ENCODE measurements at places on chromosomes 5 and 9.

- no peak for DNase-seq
These were observed 72.0 kb upstream of the PAPPA start for GRCh38 chr9:116081435-116082115.

GRCh38 chr9:95822583-95823431 is 52.7 kb upstream of the ERCC6L2 start:
- DNase-seq, result peak; percentile 73

- peak; percentile 17 for DNase-seq
These were observed 51.9 kb upstream of the IFNK start for GRCh38 chr9:27472195-27472594.

- peak; percentile 48 for DNase-seq
These were observed 14.7 kb downstream of the SLC45A2 start for GRCh38 chr5:33969572-33970452.

DNA sequence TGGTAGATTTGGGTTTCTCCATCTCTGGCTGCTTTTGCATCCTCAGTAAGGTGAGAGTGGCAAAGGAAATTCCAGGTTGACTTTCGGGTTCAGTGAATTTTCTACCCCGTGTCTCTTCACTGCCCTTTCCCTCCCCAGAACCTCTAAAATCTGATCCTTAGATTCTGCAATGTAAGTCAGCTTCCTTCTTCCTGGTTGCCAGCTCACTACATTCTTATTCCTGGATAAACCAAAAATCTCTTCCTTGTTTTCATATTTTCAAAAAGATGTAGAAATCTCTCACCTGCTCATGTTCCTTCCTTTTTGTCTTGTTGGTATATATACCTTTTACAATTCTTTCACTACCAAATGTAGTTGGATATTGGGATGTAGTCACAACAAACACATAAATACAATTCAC is 145.8 kb downstream of the TMC1 start:
- no peak for DNase-seq

DNA sequence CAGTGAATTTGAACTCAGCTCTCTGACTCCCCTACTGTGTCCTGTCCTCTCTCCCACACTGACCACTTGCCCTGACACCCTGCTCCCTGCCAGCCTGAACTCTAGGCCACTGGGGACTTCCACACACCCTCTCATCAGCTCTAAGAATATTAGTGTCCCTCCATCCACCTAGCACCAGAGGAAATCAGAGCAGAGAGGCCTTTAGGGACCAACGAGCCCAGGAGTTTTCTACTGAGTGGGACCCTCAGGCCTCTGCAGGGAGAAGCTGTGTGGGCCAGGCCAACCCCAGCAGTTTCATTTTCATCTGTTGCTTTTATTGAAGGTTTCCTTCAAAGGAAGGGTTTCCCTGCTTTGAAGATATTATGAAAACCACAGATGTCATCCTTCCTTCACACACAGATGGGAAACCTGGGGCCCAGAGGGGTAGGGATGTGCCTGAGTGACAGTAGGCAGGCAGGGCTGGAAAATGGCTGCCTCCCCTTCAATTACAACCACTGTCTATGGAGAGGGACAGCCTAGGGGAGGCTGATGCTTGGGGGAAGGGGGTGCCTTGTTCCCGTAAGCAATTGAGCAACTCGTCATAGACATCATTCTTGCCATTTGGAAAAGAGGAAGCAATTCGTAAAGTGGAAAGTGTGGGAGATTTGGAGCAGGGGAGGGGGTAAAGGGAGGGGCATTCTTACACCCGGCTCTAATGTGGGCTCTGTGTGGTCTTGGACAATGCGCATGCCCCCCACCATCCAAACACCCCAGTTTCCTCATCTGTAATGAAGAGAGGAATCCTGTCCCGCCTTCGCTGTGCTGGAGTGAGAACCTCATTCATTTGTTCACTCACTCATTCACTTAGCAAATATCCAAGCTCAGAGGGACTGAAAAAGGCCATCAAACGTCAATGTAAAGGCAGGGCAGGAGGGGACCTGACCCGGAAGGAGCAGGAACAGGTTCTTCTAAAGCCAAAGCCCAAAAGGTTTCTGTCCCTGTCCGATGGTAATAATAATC is 3.9 kb downstream of the GLIPR2 start:
- DNase-seq, result no peak

GRCh38 chr5:150661821-150662596 is 958 bp downstream of the MYOZ3 start:
- no peak for DNase-seq

DNA sequence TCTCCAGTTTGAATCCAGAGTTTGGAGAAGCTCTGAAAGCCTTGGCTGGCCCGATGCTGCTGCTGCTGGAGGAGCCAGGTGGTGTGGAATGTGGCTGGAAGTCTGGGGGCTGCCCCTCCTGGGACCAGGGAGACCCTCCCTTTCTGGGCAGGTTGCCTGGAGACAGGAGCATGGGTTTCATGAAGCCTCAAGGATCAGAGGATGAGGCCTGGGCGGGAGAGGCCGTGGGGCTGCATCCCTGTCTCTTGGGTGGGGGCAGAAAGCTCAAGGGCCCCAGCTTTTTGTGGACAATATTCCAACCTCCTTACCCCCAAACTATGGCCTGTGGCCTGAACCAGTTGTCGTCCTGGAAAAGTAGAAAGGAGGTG is 10.1 kb downstream of the FGF18 start:
- DNase-seq, result no peak

DNA sequence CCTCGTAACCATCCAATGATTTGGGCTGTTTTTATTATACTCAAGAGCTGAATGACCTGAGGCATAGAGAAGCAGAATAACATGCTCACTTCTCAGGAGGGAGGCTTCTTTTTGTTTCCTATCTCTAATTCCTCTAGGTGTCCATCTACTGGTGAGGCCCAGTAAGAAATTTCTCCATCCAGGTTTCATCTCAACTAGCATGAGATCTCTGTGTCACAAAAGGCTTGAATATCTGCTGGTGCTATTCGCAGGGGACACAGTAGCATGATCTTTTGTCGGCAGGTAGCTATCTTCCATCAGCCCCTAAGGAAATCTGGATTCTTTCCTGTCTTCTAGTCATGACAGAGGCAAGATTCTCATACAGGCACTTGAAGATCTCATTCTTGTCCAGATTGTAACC is 8.9 kb downstream of the IFNE start:
- DNase-seq, result no peak

DNA sequence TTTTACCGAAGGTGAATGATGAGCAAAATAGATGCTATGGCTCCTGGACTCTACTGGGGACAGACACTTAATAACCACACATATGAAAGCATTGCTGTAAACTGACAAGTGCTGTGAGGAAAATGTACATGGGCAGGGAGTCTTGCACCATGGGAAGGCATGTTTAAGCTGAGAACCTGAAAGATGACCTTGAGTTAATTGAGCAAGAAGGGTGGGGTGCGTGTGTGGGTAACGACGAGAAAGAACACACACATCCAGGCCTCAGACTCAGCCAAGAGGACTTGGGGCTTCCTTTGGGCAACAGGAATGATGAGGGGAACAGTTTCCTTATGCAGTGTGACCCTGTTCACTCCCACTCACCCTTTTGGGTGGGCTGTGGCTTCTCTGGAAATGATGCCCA is 73.1 kb downstream of the HSPA4 start:
- no peak for DNase-seq

DNA sequence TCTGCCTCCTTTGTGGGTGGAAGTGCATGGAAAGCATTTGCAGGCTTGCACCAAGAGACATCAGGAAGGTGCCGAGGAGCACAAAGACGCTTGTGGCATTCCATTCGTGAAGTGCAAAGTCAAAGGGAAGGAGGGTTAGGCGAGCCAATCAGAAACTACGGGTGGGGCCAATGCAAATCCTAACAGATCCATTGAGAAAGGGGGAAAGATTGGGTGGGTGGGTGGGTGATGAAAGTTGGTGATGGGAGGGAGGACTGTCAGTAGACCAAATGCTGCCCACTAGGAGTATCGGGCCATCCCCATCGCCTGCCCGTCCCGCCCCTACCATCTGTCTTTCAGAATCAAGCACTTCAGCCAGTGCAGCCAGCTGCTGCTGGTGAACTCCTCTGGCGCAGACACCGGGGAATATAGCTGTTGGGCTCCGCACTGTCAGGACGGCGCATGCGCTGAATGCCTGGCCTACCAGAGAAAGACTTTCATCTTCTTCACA is 17.1 kb upstream of the ANXA6 start:
- no peak for DNase-seq

DNA sequence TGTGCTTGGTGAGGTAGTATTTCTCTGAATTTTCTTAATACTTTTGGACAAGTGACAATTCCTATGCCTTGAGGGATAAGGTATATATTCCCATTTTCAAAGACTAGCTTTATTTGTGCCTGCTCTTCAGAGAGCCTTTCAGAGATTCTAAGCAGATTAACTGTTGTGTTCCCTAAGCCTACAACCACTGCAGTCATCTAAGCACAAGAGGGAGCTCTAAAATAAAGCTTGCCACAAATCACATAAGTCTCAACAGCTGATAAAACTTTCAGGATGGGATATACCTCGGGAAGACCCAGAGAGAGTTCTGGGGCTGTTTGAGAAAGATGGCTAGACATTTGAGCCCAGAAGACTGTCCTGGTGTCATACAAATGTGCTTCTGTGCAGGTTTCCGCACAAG is 157.3 kb downstream of the CYLC2 start:
- no peak for DNase-seq

- no peak for DNase-seq
These were observed 534.5 kb upstream of the MEF2C start for GRCh38 chr5:89417515-89417914.

DNA sequence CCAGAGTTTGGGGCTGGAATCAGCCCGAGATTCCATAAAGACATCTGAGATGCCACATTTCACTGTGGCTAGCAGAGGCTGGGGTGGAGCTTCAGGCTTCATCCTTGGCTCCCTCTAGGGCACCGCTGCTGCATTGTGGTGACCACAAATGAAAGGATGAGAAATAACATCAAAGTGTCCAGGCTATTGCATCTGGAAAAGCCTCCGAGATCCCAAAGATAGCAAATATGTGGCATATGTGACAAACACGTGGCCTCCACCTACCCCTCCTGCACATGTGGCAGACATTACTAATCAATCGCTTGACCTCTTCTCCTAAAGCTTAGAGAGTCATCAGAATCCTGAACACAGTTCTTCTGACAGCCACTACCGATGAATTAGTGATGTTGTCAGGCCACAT is 4.5 kb downstream of the SPARC start:
- DNase-seq, result no peak

DNA sequence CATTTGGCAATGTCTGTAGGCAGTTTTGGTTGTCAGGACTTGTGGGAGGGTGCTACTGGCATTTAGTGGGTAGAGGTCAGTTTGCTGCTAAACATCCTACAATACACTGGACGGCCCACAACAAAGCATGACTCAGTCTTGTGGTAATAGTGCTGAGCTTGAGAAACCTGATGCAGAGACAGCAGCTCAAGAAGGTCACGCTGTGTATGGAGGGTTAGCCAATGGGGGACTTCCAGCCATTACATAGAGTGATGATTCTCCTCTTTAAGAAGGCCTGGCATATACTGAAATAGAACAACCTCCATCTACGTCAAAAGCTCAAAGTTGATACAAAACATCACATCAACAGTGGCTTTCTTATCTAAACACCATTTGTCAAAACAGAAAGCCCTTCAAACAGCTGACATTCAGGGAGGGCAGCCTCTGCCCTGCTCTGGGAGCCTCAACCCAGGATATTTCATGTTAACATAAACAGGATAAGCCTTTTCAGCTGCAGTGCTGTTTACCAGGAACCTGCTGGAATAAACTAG is 143.0 kb downstream of the GPBP1 start:
- peak; percentile 73 for DNase-seq

GRCh38 chr5:81835814-81836367 is 85.0 kb upstream of the SSBP2 start:
- DNase-seq, result no peak

Measured in fibroblast of the conjunctiva (primary cell).